Hypothalamus (tissue), 51 donors: ENCODE measurements at places on chromosomes 11 and 22.

DNA sequence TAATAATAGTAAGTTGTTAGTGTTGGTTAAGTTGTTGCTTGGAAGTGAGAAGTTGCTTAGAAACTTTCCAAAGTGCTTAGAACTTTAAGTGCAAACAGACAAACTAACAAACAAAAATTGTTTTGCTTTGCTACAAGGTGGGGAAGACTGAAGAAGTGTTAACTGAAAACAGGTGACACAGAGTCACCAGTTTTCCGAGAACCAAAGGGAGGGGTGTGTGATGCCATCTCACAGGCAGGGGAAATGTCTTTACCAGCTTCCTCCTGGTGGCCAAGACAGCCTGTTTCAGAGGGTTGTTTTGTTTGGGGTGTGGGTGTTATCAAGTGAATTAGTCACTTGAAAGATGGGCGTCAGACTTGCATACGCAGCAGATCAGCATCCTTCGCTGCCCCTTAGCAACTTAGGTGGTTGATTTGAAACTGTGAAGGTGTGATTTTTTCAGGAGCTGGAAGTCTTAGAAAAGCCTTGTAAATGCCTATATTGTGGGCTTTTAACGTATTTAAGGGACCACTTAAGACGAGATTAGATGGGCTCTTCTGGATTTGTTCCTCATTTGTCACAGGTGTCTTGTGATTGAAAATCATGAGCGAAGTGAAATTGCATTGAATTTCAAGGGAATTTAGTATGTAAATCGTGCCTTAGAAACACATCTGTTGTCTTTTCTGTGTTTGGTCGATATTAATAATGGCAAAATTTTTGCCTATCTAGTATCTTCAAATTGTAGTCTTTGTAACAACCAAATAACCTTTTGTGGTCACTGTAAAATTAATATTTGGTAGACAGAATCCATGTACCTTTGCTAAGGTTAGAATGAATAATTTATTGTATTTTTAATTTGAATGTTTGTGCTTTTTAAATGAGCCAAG, 2.7 kb downstream of the NEAT1 start:
- DNase-seq: no peak

- peak; percentile 9 for DNase-seq
Observed at GRCh38 chr11:9003573-9004182, at the start of gene NRIP3. TSS of gene NRIP3 (minus strand) at chr11:9004001. CDS start at chr11:9003935, 66 bp downstream.

GRCh38 chr11:131350872-131351271, 19.5 kb upstream of the NTM start:
- DNase-seq: no peak

- no peak for DNase-seq
Observed at GRCh38 chr22:48199667-48200066, 1437.2 kb downstream of the TBC1D22A start.

GRCh38 chr22:46985507-46985882, 223.0 kb downstream of the TBC1D22A start:
- DNase-seq: no peak

DNA sequence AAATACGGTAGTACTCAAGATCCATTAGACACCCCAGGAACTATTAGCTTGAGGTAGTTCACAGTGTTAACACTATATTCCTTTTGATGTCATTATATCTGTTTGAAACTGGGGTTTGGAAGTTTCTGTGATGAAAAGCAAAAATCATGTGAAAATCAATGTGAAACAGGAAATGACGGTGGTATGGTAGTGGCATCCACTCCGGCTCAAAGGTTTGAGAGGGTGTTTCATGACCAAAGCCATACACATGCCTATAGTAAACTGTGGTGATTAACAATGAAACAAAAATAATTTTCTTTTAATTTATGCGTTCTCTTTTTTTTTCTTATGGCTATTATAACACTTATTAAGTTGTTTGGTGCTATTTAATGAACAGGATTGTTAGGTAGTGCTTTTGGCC, 10.9 kb downstream of the RAB38 start:
- no peak for DNase-seq

- no peak for DNase-seq
Observed at GRCh38 chr11:46729110-46730027, 10.4 kb downstream of the F2 start.

DNA sequence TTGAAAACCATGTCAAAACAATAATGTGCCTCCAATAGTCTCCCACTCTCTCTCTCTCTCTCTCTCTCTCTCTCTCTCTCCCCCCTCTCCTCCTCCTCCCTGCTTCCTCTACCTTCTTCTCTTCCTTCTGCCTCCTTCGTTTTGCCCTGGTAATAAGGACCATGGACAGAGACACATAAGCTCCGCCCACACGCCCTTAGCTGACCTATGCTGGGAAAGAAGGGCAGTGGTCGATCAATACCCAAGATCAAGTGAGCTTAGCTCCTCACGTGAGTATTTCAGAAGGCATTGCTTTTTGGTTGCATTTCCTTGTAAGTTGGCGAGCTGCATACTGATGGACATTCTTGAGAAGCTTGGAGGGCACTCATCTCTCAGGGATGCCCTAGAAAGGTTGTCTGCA, 194.8 kb downstream of the MIAT start:
- no peak for DNase-seq

DNA sequence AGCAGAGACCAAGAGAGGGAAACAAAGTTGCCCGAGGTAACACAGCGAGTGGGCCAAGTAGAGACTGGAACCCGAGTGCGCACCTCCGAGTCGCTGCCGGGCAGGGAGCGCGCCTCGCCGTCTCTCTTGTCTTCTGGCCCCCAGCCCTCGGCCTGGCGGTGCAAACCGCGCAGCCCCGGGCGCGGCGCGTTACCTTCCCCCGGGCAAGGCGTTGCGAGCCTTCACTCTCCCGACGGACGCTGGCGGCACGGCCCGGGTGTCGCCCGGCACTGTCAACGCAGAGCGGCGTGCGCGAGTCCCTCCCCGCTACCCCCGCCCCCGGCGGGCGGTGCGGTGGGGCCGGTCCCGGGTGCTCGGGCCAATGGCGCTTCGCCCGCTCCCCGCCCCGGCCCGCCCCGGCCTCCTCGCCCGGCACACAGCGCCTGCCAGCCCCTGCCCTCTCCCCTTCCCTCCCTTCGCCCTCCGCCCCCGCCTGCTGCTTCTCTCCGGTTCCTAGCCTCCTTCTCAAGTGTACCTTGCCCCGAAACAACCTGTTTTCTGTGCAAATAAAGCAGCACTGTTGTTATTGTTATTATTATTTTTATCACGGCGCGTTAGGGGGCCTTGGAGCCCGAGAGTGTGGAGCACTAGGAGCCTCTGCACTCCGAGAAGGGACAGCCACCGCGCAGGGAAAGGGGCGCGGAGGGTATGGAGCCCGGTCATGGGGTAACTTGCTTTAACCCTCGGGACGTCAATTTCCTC, at the start of gene SYTL2:
Gene SYTL2 (minus strand): TSS at position 271 of the 741 bp plus-strand sequence. CDS start 53,416 bp downstream, outside the sequence.
- DNase-seq: peak; percentile 70

- no peak for DNase-seq
Observed at GRCh38 chr11:43278193-43278956, 33.4 kb upstream of the API5 start.

DNA sequence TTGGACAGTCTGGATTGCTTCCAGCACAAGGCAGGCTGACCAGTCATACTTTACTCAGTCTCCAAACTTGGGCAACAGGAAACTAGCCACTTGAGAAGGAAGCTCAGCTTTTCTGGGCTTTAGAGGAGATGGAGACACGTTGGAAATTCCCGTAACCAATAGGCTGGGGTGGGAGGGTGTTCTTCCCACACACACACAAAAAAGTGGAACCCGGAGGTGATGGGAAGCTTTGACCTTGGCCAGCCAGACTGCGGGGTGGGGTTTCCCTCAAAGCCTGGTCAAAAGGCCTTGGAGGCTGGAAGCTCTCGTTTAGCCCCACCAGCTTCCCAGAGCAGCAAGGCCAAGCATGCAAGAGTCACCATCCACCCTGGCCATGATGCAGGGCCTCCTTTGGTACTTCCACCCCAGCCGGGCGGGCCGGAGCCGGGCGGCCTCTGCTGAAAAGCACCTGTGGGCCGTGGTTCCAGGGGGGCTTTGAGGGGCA, 126.2 kb downstream of the BCR start:
- DNase-seq: no peak

- DNase-seq: no peak
Observed at GRCh38 chr11:32231909-32232493, 141.1 kb downstream of the RCN1 start.

DNA sequence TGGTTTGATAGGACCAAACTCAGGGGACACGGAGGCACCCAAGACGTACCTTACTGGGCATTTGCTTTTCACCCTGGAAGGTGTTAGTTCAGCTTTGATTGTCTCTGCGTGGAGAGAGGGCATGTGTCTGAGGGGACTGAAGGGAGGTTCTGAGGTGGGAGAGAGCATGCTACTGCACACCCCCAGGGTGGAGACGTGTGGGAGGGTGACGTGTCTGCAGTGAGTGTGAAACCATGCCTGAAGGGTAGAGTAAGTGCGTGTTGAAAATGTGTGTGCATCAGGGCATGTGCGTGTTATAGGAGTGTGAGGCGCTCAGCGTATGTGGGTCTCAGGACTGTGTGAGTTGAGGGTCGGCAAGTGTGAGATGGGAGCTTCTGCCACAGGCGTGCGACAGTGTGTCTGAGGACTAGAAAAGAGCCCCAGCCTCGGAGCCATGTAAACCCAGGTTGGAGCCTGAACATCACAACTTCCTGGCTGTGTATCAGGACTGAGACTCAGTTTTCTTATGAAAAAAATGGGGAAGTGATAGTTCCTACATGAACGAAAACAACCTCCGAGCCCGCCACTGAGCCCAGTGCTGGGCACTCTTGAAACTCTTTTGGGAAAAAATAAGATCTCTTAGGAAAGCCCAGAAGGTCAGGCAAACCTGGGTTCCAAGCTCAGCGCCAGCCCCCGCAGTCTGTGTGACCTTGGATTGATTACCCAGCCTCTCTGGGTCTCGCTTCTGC, 11.8 kb upstream of the KCNJ11 start:
- no peak for DNase-seq

- DNase-seq: no peak
Observed at GRCh38 chr22:36327922-36328551, 59.7 kb downstream of the MYH9 start.

GRCh38 chr22:26835929-26836528, 178.6 kb downstream of the MIAT start:
- DNase-seq: no peak

GRCh38 chr11:8744423-8744822, 61.8 kb downstream of the RPL27A start:
- no peak for DNase-seq

DNA sequence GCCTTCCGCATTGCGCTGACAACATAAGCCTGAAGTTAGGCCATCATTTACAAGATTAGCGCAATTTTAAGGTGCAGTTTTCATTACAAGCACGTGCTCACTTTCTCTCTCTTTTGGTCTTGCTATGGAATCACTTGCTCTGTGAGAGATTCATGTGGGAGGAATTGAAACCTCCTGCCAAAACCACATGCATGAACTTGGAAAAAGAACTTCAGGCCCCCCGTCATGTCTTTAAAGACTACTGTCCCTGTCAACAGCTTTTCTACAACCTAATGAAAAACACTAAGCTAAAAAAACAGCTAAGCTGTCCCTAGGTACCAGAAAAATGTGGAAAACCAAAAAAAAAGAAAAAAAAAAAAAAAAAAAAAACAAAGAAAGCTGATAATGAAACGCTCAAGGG, 1707.6 kb upstream of the RAG2 start:
- DNase-seq: no peak

GRCh38 chr11:17443000-17443399, 33.6 kb downstream of the ABCC8 start:
- DNase-seq: no peak

- no peak for DNase-seq
Observed at GRCh38 chr11:31816468-31817053, 5.4 kb upstream of the PAX6 start.

DNA sequence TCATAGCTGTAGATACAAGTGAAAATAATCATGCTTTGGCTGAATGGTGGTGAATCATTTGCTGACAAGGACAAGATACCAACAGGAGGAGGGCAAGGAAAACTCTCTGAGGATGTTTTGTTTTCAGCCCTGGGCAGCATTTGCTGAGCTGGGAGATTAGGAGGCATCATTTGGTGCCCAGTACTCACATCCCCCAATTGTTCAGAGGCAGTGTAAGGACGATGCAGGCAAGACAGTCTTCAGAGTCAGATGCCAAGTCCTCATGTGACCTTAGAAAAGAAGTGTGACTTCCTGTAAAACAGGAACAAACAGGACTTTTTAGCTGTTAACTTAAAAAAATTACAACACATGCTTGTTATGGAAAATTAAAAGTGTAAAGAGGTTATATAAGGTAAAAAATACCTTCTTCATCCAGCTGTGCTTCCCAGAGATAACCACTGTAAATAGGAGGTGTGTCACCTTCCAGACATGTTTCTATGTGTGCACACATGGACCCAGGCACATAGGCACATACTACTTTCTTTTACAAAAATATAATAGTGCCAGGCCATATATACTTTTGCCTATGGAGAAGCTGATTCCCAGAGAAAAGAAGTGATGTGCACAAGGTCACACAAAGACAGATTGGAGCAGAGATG, 18.0 kb downstream of the CNTF start:
- DNase-seq: no peak

GRCh38 chr11:58622344-58622743, at the start of gene CNTF:
TSS of gene CNTF (plus strand) at chr11:58622665. CDS start at chr11:58622753, 88 bp downstream.
- DNase-seq: no peak

DNA sequence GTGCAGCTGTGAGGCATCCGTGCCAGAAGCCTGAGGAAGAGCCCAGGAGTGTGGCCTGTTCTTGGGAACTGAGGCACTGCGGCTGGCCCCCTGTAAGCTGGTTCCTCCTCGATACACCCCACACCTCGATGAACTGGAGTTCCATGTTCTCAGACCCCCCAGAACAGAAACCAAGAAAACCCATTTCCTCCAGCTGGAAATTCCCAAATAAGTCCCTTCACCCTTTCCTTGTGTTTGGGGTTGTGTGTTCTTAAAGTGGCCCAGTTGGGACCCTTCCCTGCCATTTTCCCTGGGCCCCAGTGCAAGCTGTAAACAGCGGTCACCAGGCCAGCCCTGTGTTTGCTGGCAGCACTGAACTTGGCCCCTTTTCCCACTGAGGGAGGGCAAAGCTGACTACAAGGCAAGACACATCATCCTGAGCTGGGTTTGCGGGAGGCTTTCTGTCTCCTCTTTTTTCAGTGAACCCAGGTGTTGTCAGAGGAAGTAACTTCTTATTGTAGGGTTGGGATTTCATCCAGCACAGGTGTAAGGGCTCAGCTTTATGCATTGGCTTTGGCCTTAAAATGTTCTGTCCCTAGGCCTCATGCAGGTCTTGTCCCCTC, 60.1 kb upstream of the MPEG1 start:
- no peak for DNase-seq
